ENCODE measurements at places on chromosomes 2 and 18.

- DNase-seq = peak; percentile 8
Measured at GRCh38 chr2:235026649-235027557, 75.1 kb downstream of the SH3BP4 start.

DNA sequence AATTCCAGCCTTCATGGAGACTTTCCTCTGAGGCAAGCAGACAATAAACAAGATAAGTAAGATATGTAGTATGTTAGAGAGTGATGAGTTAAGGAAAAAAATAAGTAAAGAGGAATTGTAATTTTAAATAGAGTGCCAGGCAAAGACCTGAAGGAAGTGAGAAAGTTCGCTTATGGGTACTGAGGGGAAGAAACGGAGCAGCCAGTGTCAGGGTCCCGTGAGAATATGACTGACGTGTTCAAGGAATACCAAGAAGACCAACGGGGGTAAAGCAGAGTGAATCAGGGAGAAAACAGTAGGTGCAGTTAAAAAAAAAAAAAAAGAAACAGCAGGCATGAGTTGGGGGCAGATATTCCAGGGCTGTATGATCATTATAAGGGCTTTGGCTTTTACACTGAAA, 45.1 kb downstream of the ARHGEF33 start:
- no peak for DNase-seq

- no peak for DNase-seq
Measured at GRCh38 chr2:217431577-217432269, 571.1 kb downstream of the TNS1 start.

- no peak for DNase-seq
Measured at GRCh38 chr18:77304268-77304667, 54.6 kb downstream of the GALR1 start.

- DNase-seq = no peak
Measured at GRCh38 chr2:172693529-172694455, 41.9 kb upstream of the RAPGEF4 start.

GRCh38 chr2:74858281-74858680, 24.4 kb downstream of the HK2 start:
- no peak for DNase-seq

DNA sequence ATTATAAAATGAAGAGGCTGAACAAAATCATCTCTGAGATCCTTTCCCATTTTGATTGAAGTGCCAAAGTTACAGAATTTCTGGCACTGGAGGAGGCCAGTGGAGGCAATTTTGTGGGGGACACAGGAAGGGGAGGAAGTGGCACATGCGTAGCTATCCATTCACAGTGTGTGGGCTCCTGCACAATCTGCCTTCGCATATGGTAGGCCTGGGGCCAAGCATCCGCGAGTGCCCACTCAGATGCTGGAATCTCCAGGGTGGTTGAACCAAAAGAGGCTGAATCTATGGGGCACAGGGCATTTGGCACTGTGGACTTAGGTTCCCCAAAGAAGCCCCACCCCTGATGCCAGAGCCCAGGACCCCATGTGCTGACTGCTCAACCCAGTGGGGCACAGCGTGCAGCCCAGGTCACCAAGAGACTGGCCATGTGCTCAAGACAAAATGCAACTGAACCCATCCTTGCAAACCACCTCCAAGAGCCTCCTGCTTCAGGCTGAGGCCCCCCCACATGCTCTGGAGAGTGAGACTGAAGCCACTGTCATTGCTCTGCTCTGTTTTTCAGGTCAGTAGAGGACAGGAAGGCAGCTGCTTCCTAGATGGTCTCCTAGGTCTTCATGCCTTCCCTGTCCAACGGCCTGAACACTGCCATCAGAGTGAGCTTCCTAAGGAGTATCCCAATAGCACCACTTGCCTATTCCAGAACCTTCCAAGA, 28.5 kb downstream of the ST8SIA5 start:
- DNase-seq = no peak

DNA sequence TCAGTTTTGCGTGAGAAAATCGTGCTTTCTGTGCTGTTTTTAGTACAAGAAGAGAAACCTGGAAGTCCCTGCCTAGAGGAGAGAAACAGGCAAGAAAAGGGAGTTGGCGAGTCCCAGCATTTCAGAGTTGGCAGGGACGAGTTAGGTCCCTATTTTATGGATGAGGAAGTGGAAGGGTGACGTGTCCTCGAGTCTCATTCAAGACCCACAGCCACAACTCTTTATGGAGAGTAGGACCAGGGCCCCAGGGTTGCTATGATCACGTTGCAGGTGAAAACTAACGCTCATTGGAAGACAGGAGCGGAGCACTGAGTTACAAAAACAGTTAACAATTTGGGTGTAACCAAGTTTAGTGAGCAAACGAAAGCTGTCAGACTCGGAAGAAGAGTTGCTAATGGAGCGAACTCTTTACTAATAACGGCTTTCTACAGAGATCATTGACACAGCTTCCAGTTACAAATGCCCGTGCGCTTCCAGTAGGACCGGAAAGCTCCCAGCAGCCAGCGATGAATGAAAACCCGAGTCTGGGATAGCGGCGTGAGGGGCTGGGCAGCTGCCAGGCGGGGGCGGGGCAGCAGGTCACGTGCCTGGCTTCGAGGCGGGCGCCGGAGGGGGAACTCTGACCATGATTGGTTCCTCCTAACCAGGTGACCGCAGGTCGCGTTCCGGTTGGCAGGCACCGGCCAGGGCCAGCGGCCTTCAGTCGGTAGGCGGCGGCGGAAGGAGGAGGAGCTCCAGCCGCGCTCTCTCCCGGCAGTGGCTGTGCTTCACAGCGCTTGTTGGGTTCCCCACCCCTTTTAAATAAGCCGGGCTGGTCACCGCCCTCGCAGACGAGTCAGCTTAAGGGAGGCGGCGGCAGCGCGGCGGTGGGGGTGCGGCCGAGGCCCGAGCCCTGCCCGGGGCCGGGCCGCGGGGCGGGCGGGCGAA, at the start of gene CCNYL1:
Gene CCNYL1, plus strand, starts transcription at position 827 of the 927 bp plus-strand sequence. CDS start 257 bp downstream, outside the sequence.
- peak; percentile 97 for DNase-seq

GRCh38 chr2:240432820-240433801, 2.4 kb upstream of the GPC1 start:
- DNase-seq = no peak

DNA sequence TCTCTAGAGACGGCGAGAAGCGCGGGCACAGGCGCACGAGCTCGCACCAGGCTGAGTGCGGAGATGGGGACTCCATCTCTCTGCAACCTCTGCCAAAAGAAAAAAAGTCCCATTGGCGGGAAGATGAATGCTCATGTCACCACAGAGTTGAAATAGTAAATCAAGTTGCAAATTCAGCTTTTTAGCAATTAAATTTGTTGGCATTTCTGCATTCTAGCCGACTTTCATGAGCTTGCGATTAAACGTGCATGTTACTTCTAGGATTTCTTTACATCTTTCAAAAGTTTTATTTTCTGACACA, 588 bp downstream of the CHAC2 start:
- DNase-seq = no peak

DNA sequence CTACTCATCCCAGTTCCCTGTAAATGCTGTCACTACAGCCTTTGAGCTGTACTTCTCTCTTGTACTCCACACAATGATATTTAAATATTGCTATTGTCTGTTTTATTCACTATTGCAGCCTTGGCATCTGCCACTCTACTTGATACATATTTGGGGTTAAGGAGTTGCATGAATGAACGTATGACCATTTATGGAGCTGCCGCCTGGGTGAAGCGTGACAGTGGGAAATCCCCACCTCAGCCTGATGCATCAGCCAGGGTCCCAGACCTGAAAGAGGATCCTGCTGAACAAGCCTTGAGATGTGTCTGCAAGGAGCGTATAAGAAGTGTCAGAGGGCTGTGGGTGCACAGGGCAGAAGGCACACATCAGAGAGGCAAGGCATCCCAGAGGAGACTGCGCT, 39.1 kb downstream of the MRPL35 start:
- DNase-seq = no peak

DNA sequence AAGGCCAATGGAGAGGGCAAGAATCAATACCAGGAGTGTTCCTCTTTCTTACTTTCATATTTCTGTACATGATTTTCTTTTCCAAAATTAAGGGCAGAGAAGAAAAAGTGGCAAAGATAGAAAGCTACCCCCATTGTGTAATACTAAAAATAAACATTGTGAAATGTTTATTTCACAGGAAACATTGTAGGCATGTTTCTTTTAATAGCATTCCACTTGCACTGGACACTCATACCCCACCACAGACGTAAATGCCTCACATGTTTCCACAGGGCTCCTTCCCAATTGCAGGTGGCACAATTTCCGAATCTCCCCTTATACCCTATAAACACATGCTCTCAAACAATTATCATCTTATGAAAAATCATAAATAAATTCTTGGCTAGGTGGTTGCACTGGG, 645.1 kb upstream of the SETBP1 start:
- DNase-seq = no peak

GRCh38 chr18:79899609-79900445, 51.6 kb downstream of the SLC66A2 start:
- no peak for DNase-seq

DNA sequence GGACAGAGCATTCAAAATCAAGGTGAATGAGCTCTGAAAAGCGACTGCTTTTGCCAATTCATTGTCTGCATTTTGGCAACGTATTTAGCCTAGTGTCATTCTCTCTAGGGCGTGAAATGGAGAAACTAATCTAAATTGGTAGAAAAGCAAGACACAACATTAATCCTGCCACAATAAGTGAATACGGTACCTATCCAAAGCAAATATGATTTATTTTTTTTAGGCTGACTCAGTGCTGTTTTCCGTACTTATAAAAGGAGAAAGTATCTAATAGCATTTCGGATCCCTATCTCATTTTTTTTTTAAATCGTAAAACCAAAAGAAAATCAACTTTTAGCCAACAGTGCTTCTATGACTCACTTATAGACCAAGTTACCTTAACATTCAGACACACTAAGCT, 672.5 kb downstream of the LRP1B start:
- DNase-seq = no peak

- DNase-seq = peak; percentile 93
Measured at GRCh38 chr2:119240311-119241204, 16.9 kb downstream of the STEAP3 start.

GRCh38 chr2:25400576-25401216, 59.0 kb upstream of the DNMT3A start:
- DNase-seq = no peak

DNA sequence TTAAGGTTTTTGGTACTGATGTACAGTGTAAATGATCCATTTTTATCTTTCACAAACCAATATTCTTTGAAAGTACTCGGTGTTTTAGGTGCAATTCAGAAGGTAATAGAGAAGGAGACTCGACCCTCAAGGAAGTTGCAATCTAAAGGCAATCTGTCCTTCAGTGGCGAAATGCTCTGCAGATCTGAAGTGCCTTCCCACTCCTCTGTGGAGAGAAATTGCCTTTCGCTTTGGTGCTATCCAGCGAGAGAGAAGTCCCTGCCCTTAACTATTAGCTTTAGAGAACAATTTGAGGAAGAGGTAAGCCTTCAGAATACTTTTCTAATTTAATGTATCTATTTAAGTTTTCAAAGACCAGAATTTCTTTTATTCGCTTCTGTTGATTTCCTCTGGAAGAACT, 371.8 kb upstream of the FANCL start:
- DNase-seq = no peak

GRCh38 chr18:5250603-5251002, 44.9 kb downstream of the ZBTB14 start:
- no peak for DNase-seq

DNA sequence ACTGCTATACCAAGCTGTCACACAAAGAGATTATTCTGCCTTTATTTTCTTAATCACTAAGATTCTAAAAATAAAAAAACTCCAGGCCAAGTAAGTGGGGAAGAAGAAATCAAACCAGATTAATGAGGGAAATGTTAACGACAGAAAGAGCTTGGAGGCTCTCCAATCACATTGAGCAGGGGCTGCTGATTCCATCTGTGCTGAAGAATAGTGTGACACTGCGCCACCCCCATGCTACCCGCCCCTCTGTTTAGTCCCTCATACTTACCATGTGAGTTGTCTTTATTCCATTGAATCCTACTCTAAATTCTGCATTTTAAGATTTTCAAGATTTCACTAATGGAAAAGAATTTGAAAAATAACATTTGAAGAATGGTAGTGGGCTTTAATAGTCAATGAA, 998.0 kb upstream of the CDH2 start:
- no peak for DNase-seq

DNA sequence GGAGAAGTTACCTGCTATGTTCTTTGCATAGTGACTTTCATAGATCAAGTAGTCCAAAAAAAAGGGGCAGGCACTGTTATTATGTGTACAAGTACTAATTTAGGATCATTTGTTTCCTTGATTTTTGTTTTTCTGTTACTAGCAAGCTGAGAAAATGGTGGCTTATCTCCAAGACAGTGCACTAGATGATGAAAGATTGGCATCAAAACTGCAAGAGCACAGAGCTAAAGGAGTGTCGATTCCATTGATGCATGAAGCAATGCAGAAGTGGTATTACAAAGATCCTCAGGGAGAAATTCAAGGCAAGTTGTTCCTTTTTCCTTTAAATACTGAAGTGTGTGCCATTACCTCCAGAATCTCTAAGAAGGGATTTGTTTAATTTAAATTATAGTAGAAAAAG, 19.6 kb upstream of the KCNJ13 start:
- DNase-seq = no peak

GRCh38 chr2:113183264-113183663, 9.5 kb downstream of the PSD4 start:
- DNase-seq = no peak

DNA sequence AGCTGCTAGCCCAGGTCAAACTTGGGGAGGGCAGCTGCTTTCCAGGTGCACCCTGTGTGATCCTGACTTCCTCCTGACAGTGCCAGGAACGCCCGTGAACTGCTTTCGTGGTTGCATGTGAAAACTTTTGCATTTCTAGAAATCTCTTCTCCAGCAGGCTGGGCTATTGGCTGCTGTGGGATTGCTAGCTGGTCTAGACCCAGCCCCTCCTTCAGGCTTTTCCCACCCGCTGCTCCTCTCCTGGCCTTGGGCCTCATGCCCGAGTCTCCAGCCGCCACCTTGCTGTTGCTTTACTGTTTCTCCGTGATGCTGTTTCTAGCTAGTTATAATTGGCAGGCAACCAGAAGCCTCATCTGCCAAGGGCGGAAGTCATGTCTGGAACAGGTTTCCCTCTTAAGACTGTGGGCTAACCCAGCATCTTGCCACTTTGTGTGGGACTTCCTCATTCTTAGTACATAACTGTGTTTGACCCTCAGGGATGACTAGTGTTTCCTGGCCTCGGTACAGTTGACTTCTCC, 27.0 kb upstream of the MGAT4A start:
- no peak for DNase-seq

GRCh38 chr2:37642907-37643729, 28.3 kb downstream of the CDC42EP3 start:
- DNase-seq = no peak

GRCh38 chr2:19185086-19185485, 173.3 kb downstream of the OSR1 start:
- no peak for DNase-seq
